ENCODE measurements at places on chromosomes 6 and 20.

- no peak for DNase-seq
Measured at GRCh38 chr6:20699402-20699801, 165.1 kb downstream of the CDKAL1 start.

DNA sequence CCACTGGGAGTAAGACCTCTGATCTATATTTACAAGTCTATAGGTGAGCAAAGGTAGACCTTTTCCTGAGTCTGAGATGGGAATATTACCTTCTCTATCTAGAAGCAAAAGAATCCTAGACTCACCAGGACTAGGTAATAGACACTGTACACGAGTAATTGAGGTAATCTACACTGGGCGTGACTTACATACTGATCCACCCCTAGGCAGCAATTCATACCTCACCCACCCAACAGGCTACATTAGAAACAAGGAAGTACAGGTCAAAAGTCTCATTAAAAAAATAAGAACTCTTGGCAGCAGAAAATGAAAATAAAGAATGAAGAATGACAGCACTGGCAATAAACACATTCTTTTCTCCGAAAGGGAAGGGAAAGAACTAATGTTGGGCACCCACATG lies 7.6 kb downstream of the CSNK2A1 start:
- no peak for DNase-seq

GRCh38 chr6:157063176-157063905 lies 260.0 kb downstream of the TMEM242 start:
- DNase-seq = no peak

GRCh38 chr6:41039060-41039998 lies at the start of gene UNC5CL:
UNC5CL (minus strand) TSS chr6:41039221; CDS start chr6:41035074, 4,147 bp downstream.
- no peak for DNase-seq

- no peak for DNase-seq
Measured at GRCh38 chr20:24934101-24934661, 14.9 kb upstream of the CST7 start.

DNA sequence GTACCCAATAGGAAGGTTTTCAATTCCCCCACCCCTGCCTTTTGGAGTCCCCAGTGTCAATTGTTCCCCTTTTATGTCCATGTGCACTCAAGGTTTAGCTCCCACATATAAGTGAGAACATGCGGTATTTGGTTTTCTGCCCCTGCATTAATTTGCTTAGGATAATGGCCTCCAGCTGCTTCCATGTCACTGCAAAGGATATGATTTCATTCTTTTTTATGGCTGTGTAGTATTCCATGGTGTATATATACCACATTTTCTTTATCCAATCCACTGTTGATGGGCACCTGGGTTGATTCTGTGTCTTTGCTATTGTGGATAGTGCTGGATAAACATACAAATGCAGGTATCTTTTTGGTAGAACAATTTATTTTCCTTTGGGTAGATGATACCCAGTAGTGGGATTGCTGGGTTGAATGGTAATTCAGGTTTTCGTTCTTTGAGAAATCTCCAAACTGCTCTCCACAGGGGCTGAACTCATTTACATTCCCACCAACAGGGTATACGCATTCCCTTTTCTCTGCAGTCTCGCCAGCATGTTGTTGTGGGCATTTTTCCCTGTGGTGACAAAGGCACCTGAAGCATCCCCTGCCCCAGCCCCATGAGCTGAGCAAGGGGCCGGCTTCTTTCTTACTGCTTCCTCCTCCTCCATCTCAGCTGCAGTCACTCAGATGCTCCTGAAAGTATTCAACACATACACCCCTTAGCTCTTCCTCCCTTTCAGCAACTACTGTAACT lies 66.7 kb downstream of the ELOVL2 start:
- no peak for DNase-seq

GRCh38 chr6:14436592-14437132 lies 319.1 kb downstream of the CD83 start:
- DNase-seq = no peak

DNA sequence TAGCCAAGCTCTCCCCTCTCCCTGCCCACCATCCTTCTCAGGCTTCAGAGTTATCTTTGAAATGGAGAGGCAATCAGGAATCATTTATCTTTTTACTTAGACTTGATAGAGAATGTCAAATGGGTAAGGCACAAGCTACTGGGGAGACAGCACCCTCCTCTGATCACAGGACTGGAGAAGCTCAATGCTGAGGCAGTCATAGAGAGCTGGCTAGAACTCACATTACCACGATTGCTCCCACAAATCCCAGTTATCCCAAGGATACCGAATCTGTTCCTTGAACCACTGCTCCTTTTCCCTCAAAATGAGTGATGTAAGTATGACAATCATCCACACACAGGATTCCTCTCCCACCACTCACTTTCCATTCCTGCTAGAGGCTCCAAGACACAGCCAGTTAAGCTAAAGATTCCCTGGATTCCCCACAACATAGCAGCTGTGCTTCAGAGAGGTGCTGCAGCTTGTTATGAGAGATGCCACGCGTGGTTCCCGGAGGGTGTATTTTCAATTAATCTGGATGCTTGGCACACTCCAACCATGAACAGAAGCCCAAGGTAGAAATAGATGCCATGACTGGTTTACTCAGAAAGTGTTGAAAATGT lies 96.2 kb upstream of the VGLL2 start:
- DNase-seq = no peak

DNA sequence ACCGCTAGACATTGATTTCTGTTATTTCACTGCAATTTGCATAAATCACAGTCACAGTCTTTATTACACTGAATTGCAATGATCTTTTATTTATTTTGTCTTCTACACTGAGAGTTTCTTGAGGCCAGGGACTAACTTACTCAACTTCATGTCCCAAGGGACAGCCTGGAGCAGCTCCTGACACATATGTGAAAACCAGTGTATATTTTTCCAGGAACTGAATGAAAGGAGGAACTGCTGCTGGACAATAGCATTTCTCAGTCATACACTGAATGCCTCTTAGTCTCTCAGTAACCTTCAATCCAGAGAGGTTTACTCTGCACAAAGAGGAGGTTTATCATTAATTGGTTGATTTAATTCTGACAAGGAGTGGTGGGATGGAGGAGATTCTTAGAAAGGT lies 5.9 kb downstream of the F13A1 start:
- no peak for DNase-seq

DNA sequence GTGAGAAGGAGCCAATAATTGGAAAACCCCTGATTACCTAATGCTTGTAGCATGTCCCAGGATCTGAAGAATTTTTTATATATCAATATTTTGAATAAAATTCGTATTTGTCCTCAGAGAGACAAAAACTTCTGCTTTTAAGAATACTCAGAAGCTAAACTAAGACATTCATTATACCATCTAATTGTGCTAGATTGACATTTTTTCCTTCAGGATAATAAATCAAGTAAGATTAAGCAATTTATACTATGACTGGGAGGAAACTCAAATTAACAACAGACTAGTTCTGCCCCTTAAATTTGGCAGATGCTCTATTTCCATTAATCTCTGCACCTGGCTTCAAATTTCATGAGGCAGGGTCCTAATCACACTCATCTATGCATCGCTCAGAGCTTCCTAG lies 291.4 kb downstream of the PLCB1 start:
- DNase-seq = no peak

GRCh38 chr6:159808647-159809046 lies 8.6 kb downstream of the PNLDC1 start:
- no peak for DNase-seq

- DNase-seq = no peak
Measured at GRCh38 chr6:157135691-157136090, 187.6 kb downstream of the TMEM242 start.

DNA sequence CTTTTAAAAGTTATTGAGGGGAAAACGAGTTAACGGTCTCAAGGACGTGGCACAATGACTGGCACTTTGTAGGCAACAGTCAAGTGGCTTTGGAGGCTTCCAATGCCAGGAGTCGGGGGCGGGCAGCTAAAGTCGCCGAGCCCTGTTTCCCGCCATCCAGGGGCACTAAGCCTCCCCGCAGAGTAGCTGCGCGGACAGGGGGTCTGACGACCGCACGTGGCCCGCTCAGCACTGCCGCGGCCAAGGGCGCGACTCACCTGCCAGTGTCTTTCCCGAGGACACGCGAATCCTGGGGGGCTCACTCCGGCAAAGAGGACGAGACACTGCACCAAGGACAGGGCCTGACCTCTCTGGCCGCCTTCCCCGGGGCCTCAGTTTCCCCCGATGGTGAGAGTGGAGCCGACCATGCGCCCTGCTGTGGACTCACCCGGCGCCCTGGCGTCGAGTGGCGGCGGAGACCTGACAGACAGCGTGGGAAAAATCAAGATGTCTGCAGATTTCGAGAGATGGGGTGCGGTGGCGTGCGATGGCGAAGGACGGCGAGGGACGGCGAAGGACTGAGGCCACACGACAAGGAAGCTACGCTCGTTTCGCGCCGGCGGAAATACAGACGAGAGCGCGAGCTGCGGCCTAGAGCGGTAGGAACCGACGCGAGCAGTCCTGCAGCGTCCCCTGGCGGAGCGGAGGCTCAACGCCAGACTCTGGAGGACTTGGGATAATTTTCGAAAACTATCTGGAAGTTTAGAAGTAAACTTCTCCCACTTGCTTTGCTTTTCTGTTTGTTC lies at the start of gene SNHG17:
Gene SNHG17 (minus strand): TSS at position 559 of the 785 bp plus-strand sequence.
- DNase-seq = peak; percentile 79

DNA sequence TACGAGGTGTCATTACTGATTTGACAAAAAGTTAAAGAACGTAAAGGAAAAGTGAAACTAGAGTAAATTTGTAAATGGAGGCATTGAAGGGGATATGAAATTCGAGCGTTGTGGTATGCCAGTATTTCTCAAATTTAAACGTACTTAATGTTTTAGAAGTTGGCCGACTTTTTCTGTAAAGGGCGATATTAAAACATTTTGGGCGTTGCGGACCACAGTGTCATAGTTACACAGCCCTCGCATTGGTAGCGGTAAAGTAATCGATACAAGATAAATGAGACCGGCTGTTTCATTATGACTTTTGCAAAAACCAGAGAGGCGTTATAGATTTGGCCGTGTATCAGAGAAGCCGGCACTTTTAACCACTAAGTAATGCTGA lies 39.6 kb downstream of the OR2B2 start:
- DNase-seq = no peak

DNA sequence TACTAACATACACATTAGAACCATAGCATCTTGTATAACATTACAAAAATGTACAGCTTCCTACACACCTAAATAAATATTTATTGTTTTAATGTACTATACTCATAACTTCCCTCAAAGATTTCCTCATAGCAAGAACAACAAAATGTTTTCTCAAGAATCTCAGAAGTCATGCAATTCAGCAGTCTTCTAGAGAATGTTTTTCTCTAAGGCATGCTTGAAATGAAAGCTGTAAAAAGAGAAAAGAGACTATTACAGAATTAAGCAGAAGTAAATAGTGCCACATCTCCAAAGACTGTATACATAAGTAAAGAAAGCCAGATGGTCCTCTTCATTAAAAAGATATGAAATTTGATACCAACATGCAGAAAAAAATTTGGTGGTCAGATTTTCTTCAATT lies 672.2 kb downstream of the EPM2A start:
- DNase-seq = no peak

- no peak for DNase-seq
Measured at GRCh38 chr6:40910260-40910893, 128.6 kb downstream of the UNC5CL start.

- no peak for DNase-seq
Measured at GRCh38 chr6:70312165-70312745, 9.4 kb upstream of the COL9A1 start.

- no peak for DNase-seq
Measured at GRCh38 chr6:5116243-5116991, 31.3 kb downstream of the PPP1R3G start.

- no peak for DNase-seq
Measured at GRCh38 chr6:69729870-69730449, 66.8 kb downstream of the LMBRD1 start.

DNA sequence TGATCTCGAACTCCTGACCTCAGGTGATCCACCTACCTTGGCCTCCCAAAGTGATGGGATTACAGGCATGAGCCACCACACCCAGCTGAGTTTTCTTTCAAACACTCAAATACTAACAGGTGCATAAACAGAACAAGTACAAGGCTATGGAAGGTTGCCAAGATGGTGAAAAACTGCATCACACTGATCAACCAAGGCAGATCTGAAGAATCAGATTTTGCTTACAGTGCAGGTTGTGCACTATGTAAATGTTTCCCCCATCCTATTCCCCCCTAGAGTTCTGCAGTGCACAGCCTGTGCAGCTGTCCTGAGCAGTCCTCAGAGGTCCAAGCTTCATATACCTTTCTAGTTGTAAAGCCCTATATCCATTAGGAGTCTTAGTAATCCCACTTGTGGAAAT lies 73.0 kb downstream of the GFRA4 start:
- no peak for DNase-seq

DNA sequence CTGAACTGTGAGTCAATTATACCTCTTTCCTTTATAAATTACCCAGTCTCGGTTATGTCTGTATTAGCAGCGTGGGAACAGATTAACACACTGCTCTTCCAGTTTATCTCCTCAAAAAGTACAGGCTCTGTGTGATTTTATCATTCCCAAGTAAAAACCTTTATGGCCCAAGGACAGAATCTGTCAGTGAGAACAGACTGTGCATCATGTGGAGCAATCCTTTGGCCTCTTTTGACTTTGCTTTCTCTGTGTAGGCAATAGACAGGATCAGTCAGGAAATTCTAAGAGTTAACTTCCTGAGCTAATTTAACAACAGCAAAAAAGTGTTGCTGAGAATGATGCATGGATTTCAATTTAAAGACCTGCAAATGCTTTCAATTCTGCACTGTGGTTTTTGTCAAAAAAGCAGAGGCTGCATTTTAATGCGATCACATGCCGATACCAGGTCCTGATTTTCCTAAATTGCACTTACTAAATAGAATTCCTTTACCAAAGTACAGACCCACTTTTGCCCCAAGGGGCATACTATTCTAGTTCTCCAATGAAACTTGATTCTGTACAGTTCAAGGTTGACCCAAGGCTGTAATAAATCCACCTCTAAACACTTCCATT lies 246.7 kb upstream of the MARCKS start:
- DNase-seq = no peak

DNA sequence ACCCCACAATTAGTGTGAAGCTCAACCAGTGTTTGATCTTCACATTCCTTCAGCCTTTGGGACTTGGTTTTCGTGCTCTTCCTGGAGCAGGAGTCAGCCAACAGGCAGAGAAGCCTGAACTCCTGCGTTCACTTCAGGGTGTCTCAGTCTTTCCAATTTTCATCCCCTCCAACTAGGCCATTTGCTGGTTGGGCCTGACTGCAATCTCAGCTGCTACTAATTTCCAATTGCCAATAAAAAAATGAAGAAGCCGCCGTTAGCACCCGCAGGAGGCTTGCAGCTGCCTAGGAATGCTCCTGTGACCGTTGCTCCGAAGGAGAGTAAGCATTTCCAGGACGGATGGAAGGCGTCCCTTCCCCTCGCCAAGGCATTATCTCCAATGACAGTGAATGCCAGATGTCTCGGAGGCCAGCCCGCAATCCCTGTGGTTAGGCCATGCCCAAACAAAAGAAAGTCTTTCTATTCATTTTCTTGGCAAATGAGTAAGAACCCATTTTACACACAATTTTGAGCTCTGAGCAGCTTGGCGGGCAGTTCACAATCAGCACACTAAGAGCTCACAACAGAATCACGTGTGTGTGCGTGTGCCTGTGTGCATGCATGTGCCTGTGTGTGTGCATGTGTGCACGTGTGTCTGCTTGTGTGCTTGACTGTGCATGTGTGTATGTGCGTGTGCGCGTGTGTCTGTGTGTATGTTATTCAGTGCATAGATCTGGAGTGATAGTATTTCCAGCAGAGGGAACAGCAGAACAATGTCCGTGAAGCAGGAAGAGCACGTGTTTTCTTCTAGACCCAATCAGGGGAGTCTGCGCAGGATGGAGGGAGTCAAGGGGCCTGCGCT lies 301.2 kb downstream of the SMOC2 start:
- no peak for DNase-seq

- DNase-seq = no peak
Measured at GRCh38 chr6:124825564-124825963, 136.7 kb upstream of the RNF217 start.
